Stimulated activated CD4-positive, alpha-beta T cell treated with anti-CD3 and anti-CD28 coated beads, Interleukin-12 subunit alpha, Interleukin-12 subunit beta, amount 100 ng/mL, for 48 hours (primary cell): ENCODE measurements at places on chromosomes 7 and 10.

- no peak for DNase-seq
Observed at GRCh38 chr10:103695584-103696005, 159.8 kb downstream of the SH3PXD2A start.

DNA sequence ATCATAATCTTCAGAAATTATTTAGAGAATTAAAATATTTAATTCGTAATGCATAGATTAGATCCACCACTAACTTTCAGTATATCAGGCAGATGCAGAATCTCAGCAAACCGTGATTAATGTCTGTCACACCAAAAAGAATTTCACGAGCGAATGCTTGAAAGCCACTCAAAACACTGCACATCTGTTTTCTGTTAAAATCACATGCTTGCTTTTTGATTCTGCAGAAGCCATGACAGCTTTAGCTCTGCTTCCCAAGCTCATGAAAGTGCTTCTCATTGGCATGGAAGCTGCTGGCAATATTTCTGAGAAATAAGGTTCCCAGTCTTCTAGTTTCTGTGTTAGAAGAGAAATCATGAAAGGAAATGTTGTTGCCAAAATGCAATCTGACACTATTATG lies 837.8 kb upstream of the LRRN3 start:
- DNase-seq = no peak

DNA sequence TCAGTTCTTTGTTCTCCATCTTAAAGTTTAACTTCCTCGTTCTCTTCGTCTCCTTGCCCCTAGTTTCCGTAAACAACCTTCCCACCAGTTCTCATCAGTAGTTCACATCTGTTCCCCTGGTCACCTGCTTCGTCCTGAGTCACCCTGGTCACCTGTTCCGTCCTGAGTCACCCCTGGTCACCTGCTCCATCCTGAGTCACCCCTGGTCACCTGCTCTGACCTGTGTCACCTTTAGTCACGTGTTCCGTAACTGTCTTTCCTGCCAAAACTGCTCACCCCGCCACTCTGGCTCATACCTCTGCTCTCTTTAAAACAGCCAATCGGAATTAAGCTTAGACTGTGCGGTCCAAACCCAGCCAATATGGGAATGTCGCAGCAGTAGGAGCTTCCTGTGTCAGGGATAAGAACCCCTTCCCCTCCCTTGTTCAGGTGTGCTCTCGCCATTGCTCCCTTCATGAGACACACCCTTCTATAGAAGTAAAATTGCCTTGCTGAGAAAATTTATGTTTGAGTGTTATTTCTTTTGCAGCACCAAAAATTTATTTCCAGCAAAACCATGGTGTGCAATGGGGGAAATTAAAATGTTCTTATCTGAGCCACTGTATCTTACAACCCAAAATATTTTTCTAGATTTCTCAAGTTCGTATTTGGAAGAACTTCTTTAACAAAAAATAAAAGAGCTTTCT lies 112.2 kb downstream of the VIM start:
- no peak for DNase-seq

- DNase-seq = no peak
Observed at GRCh38 chr7:29193316-29194205, 1.0 kb upstream of the CHN2 start.

DNA sequence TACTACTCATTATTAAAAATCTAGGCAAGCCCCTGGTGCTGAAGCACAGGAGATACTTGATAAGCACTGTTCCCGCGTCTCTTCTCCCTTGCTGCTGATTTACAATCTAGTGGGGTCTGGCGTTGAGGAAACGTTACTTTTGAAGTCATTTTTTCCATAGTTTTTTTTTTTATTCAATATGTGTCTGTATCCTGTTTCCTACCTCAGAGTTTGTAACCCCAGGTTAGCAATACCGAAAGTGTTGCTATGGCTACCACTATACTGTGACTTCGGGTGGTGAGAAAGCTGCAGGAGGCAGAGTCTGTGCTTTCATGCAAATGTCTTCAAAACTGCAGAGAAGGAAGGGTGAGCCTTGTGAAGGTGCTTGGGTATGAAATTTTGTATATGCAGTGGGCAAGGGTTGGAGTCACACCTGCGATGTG lies 458.8 kb upstream of the GHITM start:
- DNase-seq = peak; percentile 3

- no peak for DNase-seq
Observed at GRCh38 chr10:76398043-76398710, 966.8 kb downstream of the LRMDA start.

- no peak for DNase-seq
Observed at GRCh38 chr10:102354451-102354850, 41.1 kb upstream of the NFKB2 start.

DNA sequence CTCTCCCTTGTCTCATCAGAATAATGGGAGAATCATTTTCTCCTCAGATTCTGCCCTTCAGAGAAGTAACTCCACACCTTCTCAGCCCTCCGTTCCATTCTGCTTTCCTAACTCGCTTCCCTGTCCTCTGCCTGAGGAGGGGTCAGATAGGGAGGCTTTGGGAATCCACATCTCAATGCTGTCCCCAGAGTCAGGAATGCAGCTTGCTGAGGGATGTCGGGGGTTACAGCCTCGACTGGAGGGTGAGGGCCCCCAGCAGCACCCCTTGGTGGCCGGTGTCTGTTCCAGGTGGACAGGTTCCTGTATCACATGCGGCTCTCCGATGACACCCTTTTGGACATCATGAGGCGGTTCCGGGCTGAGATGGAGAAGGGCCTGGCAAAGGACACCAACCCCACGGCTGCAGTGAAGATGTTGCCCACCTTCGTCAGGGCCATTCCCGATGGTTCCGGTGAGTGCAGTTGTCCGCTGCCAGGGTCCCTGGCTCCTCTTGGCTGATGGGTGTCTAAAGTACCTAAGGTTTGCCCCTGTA lies 6.9 kb downstream of the HKDC1 start:
- DNase-seq = no peak

DNA sequence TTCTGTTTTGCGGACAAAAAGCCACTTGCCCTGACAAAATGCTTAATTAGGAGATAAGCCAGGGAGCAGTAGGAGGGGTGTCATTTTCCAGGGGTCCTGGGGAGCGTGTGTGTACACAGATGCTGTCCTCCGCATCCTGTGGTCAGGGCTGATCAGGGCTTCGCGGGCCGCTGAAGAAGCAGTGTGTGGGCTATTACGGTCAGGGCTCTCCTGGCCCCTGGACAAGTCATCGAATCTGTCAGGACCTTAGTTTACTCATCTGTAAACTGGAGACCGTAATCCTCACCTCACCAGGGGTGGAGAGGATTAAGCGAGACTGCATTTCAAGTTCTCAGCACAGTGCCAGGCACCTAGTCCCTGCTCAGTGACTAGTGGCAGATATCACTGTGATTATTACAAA lies 26.0 kb upstream of the MXI1 start:
- no peak for DNase-seq

DNA sequence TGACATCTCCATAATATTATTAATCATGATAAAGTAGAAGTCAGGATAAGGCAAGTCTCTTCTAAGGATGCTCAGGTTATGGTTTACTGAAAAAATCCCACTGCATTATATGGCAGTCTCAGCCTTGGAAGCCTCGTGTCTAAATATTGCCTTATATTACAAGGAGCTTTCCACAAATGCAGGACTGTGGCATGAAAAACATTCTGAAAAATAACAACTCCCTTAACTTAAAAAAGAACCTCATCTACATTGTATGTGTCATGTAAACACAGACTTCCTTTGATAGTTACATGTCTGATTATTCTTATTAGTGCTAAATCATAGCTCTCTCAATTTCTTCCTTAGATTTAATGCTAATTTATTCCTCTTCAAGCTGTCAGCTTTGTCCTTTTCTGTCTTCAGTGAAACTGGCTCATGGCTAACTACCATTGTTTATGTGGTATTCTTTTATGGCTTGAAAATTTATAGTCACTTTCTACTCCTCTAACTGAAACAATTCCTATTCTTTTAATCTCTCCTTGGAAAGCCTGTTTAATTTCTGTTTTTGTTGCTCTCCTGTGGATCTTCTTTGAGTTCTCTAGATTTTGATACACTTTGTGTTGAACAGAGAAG lies 156.1 kb downstream of the KIF20B start:
- no peak for DNase-seq

DNA sequence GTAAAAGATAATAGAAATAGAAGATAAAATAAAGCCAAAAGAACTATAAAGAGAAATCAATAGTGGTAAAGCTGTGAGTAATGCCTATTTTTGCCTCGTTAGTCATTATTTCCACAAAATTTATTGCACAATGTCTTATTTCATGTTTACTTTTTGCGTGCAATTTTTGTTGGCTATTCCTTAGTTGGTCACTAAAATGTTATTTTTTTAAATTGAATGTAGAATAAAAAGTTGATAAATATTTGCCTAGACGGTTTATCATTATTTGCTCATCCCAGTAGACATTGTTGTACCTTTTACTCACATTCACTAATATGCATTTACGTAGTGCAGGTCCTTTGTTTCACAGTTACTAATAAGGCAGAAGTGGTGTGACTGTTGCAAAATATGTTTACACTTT lies 227.8 kb upstream of the BMPER start:
- no peak for DNase-seq

- DNase-seq = no peak
Observed at GRCh38 chr10:127344346-127344745, 148.0 kb upstream of the INSYN2A start.

DNA sequence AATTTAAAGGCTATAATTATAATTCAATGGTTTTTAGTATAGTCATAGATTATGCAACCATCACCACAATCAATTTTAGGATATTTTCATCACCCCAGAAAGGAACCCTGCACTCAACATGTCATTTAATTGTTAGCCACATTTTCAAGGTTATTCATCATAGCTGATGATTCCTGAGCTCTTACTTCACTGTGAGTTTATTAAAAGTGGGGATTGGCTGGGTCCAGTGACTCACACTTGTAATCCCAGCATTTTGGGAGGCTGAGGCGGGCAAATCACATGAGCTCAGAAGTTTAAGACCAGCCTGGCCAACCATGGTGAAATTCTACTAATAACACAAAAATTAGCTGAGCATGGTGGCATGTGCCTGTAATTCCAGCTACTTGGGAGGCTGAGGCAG lies 787 bp downstream of the CCL26 start:
- no peak for DNase-seq

DNA sequence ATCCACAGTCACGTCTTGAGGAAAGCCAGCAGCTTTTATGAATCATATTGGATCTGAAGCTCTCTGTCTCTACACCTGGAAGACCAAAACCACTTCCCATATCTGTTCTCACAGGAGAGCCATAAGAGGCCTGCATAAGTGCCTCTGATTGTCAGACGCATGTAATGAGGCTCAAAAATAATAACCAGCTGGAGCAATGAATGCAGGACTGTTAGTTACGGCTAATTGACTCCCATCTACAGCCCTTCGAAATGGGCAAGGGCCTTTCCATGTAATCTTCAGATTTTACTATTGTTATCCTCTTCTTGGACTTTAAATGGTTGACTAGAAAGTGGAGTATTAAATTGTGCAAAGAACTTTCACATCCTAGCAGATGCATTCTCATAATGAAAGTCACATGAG lies 4.4 kb upstream of the SEMA3C start:
- DNase-seq = no peak

DNA sequence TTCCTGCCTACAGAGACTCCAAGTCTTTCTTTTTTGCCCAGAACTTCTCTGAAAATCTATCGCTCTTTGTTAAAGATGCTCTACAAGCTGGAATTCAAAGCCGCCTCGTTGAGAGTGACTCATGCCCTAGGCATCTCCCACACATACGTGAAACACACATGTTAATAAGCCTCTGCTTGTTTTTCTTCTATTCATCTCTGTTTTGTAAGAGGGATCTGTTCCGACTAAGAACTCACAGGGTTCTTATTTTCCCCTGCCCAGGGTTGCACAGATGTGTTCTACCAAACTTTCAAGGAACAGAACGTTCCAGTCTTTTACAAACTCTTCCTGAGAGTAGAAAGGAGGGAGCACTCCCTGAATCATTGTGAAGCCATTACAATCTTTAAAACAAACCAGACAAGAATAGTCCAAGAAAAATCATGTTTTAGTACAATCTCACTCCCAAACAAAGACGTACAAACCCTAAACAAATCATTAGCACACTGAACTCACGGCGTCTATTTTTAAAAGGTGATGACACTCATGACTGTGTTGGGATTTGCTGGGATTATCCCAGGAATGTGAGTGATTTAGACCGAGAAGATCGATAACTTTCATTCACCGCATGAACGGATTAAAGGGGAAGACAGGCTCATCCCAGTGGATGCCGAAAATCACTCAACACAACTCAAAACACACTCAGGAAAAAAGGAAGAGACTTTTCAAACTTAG lies 55.3 kb upstream of the INPP5A start:
- no peak for DNase-seq

DNA sequence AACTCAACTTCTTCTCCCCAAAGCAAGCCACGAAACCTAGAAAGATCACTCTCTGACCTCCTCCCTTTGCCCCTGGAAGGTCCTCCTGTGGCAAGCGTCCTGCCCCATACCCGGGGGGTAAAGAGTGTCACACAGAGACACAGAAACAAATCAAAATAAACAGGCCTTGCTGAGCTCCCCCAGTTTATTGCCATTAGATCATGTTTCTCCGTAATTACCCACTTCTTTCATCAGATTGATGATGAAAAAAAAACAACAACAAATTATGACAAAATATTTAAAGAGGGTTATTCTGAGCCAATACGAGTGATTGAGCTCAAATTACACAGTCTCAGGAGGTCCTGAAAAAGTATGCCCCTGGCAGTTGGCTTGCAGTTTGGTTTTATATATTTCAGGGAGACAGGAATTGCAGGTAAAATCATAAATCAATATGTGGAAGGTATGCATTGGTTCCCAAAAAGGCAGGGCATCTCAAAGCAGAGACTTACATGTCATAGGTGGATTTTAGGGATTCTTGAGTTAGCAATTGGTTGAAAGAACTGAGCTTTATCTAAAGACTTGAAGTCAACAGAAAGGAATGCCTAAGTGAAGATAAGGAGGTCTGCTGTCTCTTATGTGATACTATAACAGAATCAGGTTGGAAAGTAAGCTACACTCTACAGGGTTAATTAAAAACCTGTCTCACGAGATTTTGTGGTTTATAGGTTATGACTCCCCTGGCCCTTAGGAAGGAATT lies 86.2 kb downstream of the APBB1IP start:
- no peak for DNase-seq

GRCh38 chr7:105164751-105165150 lies 150.7 kb downstream of the KMT2E start:
- DNase-seq = no peak

GRCh38 chr7:98049034-98049433 lies 57.6 kb upstream of the LMTK2 start:
- DNase-seq = no peak

- no peak for DNase-seq
Observed at GRCh38 chr7:81839708-81840369, 70.0 kb upstream of the HGF start.

DNA sequence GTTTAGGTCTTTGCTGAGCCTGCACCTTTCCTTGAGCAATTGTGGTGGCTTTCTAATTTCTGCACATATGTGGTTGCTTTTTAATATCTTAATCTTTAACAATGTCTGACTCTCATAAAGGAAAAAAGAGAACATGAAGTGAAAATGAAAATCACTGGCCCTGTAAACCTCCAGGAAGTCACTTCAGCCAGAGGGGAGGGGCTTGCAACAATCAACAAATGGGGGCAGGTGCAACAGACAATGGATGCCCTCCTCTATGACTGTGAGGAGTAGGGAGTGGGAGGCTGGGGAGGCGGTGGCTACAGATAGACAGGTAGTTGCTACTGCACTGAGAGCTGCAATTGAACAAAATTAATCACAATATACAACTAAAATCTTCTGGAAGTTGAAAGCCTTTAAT lies 1377.4 kb downstream of the XPNPEP1 start:
- DNase-seq = no peak

- no peak for DNase-seq
Observed at GRCh38 chr10:38070501-38070900, 23.6 kb upstream of the ZNF37A start.

- DNase-seq = no peak
Observed at GRCh38 chr7:2586326-2587020, 27.7 kb downstream of the IQCE start.

- DNase-seq = no peak
Observed at GRCh38 chr7:73341877-73342276, 13.9 kb downstream of the FKBP6 start.
